Stimulated activated naive CD8-positive, alpha-beta T cell treated with anti-CD3 and anti-CD28 coated beads, Interleukin-15, amount 100 ng/mL, for 72 hours (primary cell): ENCODE measurements at places on chromosomes 16 and 17.

GRCh38 chr17:58054641-58055040, 28.6 kb upstream of the DYNLL2 start:
- DNase-seq = no peak

DNA sequence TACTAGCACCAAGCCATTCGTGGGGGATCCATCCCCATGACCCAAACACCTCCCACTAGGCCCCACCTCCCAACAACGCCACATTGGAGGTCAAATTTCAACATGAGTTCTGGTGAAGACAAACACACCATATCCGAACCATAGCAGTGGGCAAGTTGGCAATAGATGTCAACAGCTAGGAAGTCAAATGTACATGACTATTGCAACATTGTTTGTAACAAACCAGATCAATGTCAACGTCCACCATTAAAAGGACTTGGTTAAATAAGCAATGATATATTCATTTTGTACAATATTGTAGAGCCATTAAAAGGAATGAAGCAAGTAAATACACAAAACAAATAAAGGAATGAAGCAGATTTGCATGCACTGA, 26.5 kb upstream of the CIITA start:
- DNase-seq = no peak

DNA sequence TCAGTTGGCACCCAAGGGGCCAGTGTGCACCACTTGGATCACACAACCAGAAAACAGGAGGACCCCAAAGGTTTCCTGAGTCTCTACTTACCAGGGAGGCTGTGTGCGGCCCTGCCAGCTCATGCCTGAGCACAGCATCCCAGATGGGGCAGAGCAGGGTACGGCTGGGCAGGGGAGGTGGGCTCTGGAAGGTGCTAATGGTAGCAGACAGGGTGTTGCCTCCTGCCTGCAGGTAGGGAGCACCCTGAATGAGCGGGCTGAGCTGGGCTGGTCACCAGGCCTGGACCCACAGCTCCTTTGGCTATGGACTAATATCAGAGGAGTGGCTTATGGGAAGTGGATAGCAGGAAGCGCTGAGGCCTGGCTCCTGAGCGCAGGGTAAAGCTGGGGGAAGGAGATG, 14.6 kb downstream of the RECQL5 start:
- no peak for DNase-seq

DNA sequence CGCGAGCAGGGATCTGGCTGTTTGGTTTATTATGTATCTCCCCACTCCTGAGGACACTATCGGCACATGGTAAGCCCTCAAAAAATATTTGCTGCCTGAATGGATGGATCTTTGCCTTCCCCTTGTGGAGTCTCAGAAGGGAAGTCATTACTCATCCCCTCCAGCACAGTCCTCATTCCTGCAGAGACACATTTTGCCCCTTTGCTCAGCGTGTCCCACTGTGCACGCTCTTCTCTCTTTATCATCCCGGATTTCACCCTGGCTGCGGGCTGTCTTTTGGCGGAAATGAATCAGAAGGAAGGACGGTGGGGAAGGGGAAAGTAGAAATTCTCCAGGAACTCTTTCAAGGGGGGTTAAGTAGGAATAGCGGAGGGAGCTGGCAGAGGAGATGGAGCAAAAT, 125.2 kb upstream of the CDC42EP4 start:
- no peak for DNase-seq

DNA sequence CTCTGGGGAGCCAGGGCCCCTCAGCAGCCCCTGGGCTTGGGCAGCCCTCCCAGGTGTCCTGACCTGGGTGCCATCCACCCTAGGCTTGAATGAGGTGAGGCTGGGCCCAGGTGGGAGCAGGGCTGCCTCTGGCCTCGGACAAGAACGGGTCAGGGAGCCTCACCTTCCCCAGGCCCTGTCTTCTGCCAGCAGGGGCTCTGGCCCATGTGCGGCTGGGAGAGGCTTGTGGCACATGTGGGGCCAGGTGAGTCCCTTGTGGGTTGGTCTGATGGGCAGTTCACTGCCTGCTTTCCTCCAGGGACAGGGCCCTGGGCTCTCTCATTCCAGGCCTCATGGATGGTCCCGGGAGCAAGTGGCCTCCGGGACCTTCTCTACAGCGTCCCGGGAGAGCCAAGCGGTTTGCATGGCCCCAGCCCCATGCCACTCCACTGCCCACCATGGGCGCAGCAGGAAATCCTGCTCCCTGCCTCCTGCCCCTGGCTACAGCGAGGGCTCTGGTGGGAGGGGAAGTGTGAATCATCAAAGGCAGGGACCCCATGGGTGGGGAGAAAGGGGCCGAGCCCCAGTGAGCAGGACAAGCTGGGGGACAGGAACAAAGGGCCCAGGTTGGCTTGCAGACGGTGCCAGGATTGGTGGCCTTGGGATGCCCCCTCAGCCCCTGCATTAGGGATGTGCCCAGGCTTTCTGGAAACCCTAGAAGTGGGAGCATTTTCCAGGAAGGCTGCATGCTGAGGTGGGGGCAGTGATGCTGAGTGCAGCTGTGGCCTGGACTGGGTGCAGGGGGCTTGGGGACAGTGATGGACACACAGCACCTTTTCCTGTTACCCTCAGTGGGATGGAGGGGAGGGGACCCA, 12.2 kb downstream of the VASN start:
- no peak for DNase-seq

- no peak for DNase-seq
These were observed 100.9 kb upstream of the GSE1 start for GRCh38 chr16:85511938-85512807.

DNA sequence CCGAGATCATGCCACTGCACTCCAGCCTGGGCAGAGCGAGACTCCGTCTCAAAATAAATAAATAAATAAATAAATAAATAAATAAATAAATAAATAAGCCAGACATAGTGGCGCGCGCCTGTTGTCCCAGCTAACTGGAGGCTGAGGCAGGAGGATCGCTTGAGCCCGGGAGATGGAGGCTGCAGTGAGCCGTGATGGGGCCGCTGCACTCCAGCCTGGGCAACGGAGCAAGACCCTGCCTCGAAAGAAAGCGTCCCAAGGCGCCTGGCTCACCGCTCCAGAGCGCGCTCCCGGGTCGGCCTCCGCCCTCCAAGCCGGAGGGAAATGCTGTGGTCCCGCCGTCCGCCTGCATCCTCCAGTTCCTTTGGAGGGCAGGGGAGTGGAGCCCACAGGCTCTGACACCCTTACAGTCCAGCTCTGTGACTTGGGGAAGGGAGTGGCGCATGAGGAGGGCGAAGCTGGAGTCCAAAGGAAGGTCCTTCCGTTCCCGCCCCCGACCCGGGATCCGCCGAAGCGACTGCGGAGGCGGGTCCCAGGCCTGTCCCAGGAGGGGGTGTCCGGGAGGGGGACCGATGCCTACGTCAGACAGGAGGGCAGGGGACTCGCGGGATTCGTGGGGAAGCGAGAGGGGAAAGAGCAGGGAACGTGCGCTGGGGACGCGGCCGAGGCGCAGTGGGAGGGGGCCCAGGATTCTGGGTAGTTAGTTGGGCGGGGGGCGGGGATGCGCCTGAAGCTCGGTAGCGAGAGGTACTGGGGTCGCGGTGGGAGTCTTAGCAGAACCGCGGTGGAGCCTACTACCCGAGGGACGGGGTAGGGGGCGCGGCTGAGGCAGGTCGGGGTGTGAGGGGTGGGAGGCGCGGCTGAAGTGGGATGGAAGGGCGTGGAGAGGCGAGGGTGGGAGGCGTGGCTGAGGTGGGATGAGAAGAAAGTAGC, 8.4 kb upstream of the TRPV2 start:
- DNase-seq = no peak

GRCh38 chr17:50686494-50687199, 21.1 kb downstream of the ANKRD40 start:
- no peak for DNase-seq

GRCh38 chr16:9847146-9847545, 335.1 kb downstream of the GRIN2A start:
- DNase-seq = no peak
